ENCODE measurements at places on chromosomes 1 and 21. TPM values are rescaled to one million over a fixed set of nuclear protein-coding genes. Genes with fewer than 3 reads are reported as not detected.

- no peak overlapping the region for H3K4me3 ChIP-seq
- no peaks in the 10 kb centered on the region for H3K4me1 ChIP-seq
- DNase-seq = no peak
- H3K36me3 ChIP-seq = no peaks in the 10 kb centered on the region
- H3K27me3 ChIP-seq = no peaks in the 10 kb centered on the region
- no peak overlapping the region for H3K27ac ChIP-seq
These were observed 312.4 kb downstream of the PTBP2 start for GRCh38 chr1:97033949-97034348.

GRCh38 chr1:60448850-60449249 lies 375.3 kb upstream of the C1orf87 start:
- H3K27ac ChIP-seq = no peak overlapping the region
- no peak for DNase-seq
- H3K27me3 ChIP-seq = no peaks in the 10 kb centered on the region
- no peaks in the 10 kb centered on the region for H3K36me3 ChIP-seq

The OR2L13 gene
- not detected for total RNA-seq

The CCDC185 gene
- total RNA-seq = not detected

DNA sequence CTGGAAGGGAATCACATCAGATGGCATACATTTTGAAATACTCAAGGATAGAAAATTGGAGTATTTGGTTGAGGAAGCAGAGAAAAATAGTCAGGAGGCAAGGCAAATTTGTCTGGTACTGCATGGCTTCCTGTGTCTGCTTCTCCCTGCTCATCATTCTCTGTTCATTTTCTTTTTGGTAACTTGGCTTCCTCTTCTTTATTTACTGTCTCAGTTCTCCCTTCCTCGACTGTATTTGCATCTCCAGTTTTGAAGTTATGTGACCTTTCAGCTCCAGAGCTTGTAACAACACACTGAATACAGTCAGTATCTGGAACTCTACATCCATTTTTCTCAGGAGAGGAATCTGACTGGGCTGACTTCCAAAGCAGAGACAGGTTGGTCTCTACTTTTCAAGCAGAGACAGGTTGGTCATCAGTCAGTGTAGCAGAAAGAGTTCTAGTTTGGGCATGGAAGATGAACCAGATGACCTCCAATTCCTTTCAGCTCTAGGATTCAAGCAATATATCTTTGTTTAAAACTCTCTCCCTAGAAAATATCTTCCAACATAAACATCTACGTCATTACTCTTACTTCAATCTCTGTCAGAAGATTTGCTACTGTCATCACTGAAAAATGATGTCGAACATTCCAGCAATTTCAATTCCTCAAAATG lies 571.2 kb downstream of the ADGRL2 start:
- DNase-seq = no peak
- no peaks in the 10 kb centered on the region for H3K36me3 ChIP-seq
- H3K27me3 ChIP-seq = no peaks in the 10 kb centered on the region
- H3K4me3 ChIP-seq = no peak overlapping the region

GRCh38 chr1:63916485-63917360 lies 142.9 kb downstream of the ROR1 start:
- no peaks in the 10 kb centered on the region for H3K27me3 ChIP-seq
- peaks cover 56% of the 10 kb centered on the region for H3K4me1 ChIP-seq
- H3K4me3 ChIP-seq = no peak overlapping the region

GRCh38 chr1:218454700-218455282 lies 109.7 kb downstream of the TGFB2 start:
- no peak for DNase-seq
- no peak overlapping the region for H3K27ac ChIP-seq
- no peaks in the 10 kb centered on the region for H3K4me1 ChIP-seq
- no peaks in the 10 kb centered on the region for H3K27me3 ChIP-seq
- no peak overlapping the region for H3K4me3 ChIP-seq

GRCh38 chr21:42734323-42734971 lies 81.0 kb downstream of the PDE9A start:
- H3K27ac ChIP-seq = peak overlapping the region; percentile 83
- H3K36me3 ChIP-seq = peaks cover 54% of the 10 kb centered on the region
- DNase-seq = peak; percentile 12
- H3K4me1 ChIP-seq = no peaks in the 10 kb centered on the region

The KRTAP19-3 gene
- total RNA-seq = not detected

GRCh38 chr1:117641536-117641935 lies 35.7 kb downstream of the TENT5C start:
- no peaks in the 10 kb centered on the region for H3K27me3 ChIP-seq
- no peak for DNase-seq
- no peaks in the 10 kb centered on the region for H3K4me1 ChIP-seq
- no peak overlapping the region for H3K4me3 ChIP-seq

The NKAIN1 gene
- total RNA-seq = 1.4 TPM

The DNASE2B gene
- not detected for total RNA-seq

DNA sequence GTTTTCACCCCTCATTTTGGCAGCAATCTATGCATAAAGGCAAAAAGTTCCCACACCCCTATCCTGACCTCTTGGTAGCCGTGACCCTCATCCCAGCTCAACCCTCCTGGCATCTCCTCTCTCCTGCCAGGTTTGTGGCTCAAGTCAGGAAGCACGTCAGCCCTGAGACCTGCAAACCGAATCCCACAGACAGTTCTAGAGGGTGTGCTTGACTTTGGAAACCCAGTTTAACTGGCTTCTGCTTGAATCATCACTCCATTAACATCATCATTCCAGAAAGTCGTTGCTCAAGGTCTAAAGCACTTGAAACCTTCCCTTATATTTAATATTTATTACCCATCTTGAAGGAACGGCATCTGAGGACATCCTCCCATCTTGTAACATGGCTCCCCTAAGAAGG lies 133.4 kb upstream of the ERG start:
- no peaks in the 10 kb centered on the region for H3K27me3 ChIP-seq
- H3K36me3 ChIP-seq = no peaks in the 10 kb centered on the region
- no peak overlapping the region for H3K4me3 ChIP-seq

The HFM1 gene
- 4.3 TPM for total RNA-seq

DNA sequence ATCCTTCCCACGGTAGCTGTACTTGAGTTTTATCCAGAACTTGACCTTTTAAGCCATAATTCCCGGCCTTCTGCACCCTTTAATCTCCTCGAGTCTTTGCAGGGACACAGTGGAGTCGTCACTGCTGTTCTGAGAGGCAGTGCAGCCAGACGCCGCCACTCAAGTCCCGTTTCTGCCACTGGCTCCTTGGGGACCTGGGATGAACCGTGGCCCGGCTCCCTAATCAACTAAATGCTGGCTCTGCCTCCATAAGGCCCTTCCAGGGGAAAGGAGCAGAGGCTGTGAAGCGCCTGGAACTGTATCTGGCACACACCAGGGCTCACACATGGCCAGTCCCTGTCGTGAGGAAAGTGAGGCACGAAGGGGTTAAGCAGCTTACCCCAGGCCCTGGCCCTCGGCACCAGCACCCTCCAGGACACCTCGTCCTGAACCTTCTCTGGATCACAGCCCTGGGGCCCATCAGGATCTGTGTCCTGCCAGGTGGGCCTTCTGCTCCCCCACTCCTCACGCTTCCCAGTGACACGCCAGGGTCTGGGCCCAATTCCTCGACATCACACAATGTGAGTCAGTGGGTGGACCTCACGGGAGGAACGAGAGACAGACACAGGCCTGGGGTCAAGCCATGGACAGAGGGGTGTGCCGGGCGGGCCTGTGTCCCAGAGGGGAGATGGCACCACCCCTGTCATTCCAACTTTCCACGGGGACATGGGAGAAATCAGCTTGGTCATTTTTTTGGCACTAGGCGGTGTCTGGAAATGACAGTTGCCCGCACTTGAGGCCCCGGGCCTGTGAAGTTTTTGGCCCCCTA lies 23.5 kb upstream of the C1orf174 start:
- peaks cover 5% of the 10 kb centered on the region for H3K4me1 ChIP-seq
- no peak overlapping the region for H3K27ac ChIP-seq
- no peaks in the 10 kb centered on the region for H3K36me3 ChIP-seq
- DNase-seq = peak; percentile 54

The GPR3 gene
- total RNA-seq = not detected

DNA sequence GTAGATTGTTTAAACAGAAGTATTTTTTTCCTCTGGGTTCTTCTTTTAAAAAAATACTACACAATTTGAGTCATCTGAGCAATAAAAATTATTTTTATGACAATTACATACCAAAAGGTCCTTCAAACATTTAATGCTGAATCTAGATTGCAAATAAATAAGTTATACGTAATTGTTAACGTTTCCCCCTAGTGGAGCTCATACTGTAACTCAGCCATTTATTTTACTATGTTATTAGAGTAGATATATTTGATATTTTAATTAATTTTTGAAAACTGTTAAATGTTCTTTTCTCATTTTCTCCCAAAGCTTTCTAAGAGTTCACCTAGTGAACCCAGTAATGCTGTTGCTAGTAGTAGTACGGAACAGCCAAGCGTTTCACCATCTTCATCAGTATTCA lies 33.5 kb downstream of the ZMYM1 start:
- H3K27me3 ChIP-seq = no peaks in the 10 kb centered on the region
- no peaks in the 10 kb centered on the region for H3K36me3 ChIP-seq
- DNase-seq = no peak
- no peak overlapping the region for H3K27ac ChIP-seq
- H3K4me3 ChIP-seq = no peak overlapping the region
- no peaks in the 10 kb centered on the region for H3K4me1 ChIP-seq

DNA sequence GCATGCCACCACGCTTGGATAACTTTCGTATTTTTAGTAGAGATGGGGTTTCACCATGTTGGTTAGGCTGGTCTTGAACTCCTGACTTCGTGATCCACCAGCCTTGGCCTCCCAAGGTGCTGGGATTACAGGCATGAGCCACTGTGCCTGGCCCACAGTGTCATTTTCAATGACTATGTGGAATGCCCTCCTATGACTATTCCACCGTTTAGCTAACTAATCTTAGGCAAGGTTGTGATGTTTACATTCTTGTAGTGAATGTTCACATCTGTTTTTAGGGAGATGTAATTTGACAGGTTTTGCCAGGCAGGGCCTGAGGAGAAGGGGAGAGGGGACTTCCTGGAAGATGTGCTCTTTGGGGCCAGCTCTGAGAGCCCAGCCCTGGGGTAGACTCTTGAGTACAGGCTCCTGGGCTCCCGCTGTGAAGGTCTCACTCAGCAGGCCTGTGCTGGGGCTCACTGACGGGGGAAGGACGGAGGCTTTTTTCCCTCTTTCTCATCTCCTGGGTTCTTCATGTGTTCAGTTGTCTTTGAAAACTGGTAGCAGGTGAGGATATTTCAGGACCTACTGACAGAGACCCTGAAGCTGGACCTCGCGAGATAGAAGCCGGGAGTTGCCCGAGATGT lies 13.2 kb downstream of the COQ8A start:
- no peak for DNase-seq
- H3K36me3 ChIP-seq = no peaks in the 10 kb centered on the region
- no peak overlapping the region for H3K4me3 ChIP-seq
- no peaks in the 10 kb centered on the region for H3K27me3 ChIP-seq

The RGS7 gene
- total RNA-seq = not detected

The BCL2L15 gene
- 0.28 TPM for total RNA-seq

GRCh38 chr1:216721863-216722262 lies 1.4 kb downstream of the ESRRG start:
- no peak for DNase-seq
- peaks cover 3% of the 10 kb centered on the region for H3K4me1 ChIP-seq
- H3K4me3 ChIP-seq = no peak overlapping the region

The PADI4 gene
- not detected for total RNA-seq

The TBX19 gene
- total RNA-seq = 5.3 TPM

DNA sequence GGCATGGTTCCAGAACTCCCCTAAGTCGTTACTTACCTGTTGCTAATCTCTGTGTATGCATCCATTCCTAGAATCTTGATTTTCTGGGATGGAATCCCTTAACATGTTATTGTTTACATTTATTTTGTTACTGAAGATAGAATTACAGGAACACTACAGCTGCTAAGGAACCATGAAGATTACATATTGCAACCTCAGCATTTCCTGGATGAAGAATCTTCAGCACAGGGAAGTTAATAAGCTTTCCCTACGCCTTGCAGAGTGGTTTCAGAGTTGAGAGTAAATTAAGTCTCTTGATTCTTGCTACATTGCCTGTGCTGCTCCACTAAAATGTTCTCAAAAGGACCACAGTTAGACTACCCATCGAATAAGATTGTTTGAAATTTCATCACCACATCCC lies 31.4 kb upstream of the GBP6 start:
- DNase-seq = no peak
- H3K4me1 ChIP-seq = no peaks in the 10 kb centered on the region
- H3K27me3 ChIP-seq = no peaks in the 10 kb centered on the region
- H3K27ac ChIP-seq = no peak overlapping the region
- no peaks in the 10 kb centered on the region for H3K36me3 ChIP-seq

DNA sequence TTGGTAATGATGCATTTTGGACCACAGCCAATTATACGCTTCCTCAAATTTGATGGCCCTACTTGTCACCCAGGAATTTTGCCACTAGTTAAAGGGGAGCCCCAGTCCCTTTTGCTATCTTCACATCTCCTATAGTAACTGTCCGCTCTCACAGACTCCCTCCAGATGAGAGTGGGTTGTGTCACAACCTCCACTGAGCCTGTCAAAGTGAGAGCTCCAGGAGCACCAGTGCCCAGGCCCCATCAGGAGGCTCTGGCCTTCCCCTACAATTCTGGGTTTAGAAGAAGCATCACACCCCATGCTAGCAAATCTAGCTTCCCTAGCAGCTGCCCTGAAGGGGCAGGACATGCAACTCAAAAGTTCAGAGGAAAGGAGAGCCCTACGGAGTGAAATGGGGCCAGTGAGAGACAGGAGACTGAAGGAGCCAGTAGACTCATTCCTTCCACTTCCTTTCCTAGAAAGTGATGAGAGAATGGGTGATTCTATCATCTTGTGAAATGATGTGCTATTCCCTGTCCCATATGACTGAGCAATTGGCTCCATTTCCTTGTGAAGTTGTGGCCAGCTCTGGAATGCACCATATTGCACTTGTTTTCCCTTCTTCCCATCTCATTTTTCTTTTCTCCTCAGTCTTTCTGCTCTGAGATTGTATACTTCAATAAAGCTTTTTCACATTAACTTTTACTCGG lies 541.3 kb downstream of the DPYD start:
- H3K36me3 ChIP-seq = no peaks in the 10 kb centered on the region
- no peaks in the 10 kb centered on the region for H3K27me3 ChIP-seq
- H3K4me1 ChIP-seq = peaks cover 12% of the 10 kb centered on the region
- no peak overlapping the region for H3K4me3 ChIP-seq

The EFNA3 gene
- 1.4 TPM for total RNA-seq

DNA sequence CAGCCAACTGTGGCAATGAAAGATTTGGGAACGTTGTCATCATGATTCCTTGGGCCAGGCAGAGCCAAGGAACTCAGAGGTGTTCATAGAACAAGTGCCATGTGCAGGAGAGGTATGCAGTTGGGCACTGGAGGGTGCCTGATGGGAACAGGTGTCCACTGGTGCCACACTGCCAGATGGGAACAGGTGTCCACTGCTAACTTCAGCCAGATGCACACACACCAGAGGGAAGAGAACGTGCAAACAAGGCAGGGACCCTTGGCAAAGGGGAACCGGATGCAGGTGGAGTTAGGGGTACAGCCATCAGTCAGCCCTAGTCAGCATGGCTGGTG lies 13.5 kb downstream of the OLFML2B start:
- DNase-seq = no peak
- peak overlapping the region; percentile 58 for H3K27ac ChIP-seq
- no peaks in the 10 kb centered on the region for H3K36me3 ChIP-seq
- H3K4me3 ChIP-seq = no peak overlapping the region

- H3K27me3 ChIP-seq = no peaks in the 10 kb centered on the region
- H3K36me3 ChIP-seq = no peaks in the 10 kb centered on the region
- no peaks in the 10 kb centered on the region for H3K4me1 ChIP-seq
- no peak overlapping the region for H3K4me3 ChIP-seq
- DNase-seq = no peak
- H3K27ac ChIP-seq = no peak overlapping the region
These were observed 28.7 kb downstream of the RSPH1 start for GRCh38 chr21:42467140-42467983.

The HSPB7 gene
- 112 TPM for total RNA-seq

All from sigmoid colon (tissue), 7 donors.